ENCODE measurements at places on chromosomes 16 and 17.
A peak's percentile ranks its signal among the peaks of the same experiment; 100 is the strongest.

DNA sequence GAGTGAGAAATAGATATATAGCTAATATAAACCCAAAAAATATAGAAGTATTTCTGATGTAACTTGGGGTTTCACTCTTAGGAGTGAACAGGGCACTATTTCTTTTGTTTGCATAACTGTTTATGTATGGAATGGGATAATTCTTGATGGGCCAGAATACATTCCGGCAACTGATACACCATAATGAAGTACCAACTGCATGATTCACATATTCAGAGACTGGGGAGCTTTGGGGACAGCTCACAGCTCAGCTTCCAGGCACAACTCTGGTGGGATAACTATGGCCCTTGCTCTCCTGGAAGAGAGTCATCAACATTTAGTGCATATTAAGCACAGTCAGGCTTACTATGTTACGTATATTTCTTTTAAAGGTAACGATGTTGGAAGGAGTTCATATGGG lies 42.1 kb upstream of the ADCY7 start:
- no peak for DNase-seq

DNA sequence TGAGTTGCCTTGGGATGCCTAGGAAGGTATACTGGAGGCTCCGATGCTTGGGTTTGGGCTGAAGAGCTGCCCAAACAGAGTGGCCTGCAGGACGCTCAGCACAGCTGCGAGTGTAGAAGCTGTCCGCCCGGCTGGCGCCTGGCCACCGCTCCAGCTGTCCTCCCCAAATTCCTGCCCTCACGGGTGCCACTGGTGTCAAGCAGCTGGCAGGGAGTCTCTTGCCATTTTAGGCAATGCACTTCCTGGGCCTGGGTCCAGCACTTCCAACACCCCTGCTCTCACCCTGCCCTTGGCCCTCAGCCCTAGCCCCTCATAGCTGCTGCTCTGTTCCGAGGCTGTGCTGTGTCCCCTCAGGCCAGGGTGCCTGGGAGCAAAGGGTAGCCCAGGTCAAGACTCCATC lies 5.2 kb upstream of the PKMYT1 start:
- no peak for DNase-seq

GRCh38 chr17:79102214-79102613 lies 27.6 kb downstream of the ENGASE start:
- no peak for DNase-seq

- no peak for DNase-seq
Observed at GRCh38 chr16:8818504-8819270, 21.0 kb downstream of the PMM2 start.

GRCh38 chr17:71976011-71976649 lies 144.7 kb upstream of the SOX9 start:
- DNase-seq = no peak

- no peak for DNase-seq
Observed at GRCh38 chr17:10605221-10605783, 51.8 kb downstream of the MYH3 start.

DNA sequence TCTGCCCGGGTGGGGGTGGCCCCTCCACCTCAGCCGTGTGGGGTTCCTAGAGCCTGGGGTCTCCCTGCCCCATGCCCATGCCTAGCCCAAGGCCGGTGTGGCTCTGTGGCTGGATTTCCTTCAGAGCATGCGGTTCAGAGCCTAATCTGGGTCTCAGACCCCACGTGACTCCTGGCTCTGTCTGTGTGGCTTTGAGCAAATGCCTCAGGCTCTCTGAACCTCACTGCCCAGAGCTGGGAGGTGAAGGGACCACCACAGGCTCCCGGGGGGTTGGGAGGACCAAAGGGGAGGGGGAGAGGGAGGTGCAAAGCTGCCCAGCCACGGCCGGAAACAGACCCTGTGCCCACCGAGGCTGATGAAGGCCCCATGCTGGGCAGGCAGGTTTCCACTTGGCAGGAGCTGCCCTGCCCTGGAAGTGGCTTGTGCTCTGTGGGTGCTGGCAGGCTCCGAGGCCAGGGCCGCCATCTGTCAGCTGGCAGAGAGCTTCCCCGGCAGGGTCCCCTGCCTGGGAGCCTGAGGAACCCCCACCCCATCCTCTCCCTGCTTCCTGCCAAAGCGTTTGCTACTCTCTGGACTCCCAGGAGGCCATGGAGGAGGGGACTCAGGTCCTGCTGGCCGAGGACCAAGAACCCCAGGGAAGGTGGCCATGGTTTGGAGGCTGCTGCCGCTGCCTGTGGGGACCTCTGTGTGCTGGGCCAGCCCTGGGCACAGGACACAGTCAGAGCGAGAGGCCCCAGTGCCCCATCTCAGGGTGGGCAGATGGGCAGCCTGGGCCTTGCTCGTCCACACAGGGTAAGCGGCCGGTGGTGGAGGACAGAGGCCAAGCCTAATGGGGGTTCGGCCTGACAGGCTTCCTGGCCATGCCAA lies 4.0 kb downstream of the CDH15 start:
- DNase-seq = no peak

DNA sequence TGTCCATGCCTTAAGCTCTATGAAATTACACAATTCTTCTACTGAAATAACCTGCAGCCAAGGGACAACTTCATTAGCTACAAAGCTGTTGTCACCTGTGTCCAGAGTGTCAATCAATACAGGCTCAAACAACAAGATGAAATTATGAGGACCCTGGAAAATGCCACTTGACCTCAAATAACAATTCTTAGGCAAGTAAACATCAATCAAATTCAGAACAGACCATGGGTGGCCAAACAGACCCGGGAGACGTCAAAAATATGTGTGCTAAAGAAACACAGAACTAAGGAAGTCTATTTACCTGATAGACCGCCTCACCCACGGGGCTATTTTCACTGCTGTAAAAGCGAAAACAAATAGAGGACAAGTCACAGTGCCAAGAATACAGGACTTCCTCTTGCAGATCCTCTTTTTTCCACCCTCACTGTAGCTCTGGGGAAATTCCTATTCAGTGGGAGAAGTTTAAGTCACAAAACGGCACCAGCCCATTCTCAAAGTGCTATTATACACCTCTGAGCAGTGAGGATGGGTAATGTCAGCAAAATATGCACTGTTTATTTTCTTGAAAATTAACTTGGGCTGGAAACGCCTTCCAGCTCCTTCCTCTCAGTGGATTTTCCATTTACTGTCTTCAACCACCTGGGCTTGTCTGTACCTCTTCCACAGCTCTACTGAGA lies 2.7 kb downstream of the LITAF start:
- DNase-seq = no peak

- no peak for DNase-seq
Observed at GRCh38 chr17:1912146-1912545, 82.3 kb downstream of the RPA1 start.

DNA sequence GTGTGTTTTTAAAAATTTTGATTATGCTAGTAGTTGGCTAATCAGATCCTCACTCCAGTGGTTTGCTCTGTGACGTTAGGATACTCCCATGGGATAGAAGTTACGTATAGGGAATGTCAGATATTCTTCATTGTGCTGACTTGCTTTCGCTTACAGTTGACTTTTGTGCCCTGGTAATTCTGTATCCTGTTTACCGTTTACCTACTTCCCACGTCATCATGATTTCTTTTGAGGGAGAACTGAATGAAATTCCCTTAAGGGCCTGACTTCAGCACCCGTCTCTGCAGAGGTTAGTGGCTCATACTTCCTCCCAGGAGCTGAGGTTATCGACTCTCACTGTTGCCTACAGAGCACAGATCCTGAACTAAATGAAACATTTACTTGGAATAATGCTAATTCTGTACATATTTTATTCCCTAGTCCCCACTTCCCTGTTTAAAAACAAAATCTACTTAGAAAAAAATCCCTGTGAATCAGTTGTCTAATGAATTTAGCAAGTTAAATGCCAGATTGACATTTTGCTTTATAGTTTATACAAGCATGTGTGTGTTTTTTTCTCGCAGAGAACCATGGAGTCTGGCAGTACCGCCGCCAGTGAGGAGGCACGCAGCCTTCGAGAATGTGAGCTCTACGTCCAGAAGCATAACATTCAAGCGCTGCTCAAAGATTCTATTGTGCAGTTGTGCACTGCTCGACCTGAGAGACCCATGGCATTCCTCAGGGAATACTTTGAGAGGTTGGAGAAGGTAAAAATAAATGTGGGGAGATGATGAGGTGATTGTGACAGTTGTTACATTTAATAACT lies 2.8 kb downstream of the PRKAR1A start:
- DNase-seq = no peak

GRCh38 chr17:12727881-12728280 lies 61.4 kb upstream of the ARHGAP44 start:
- no peak for DNase-seq

DNA sequence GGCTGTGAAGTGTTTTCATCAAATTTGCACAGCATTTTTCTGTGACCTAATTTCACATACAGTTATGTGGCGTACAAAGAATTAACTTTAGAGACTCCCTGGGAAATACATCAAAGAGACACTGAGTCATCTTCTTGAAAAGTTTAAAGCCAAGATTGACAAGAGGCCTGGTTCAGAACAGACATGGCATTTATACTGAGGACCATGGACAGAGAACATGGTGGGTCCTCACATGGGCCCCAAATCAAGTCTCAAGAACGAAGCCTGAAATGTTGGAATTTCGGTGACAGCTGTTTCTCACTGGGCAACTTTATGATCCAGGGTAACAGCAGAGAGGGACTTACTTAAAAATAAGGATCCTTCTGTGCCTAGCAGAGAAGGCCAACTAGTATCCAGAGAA lies 311.5 kb upstream of the KCNJ16 start:
- peak; percentile 45 for DNase-seq

- peak; percentile 96 for DNase-seq
Observed at GRCh38 chr17:8152112-8152775, at the start of gene PER1. PER1 (minus strand) TSS chr17:8152404; CDS start chr17:8150706, 1,698 bp downstream.

Data from SW480 (cell line).